ENCODE measurements at places on chromosomes 13 and 19.
A peak's percentile ranks its signal among the peaks of the same experiment; 100 is the strongest.

DNA sequence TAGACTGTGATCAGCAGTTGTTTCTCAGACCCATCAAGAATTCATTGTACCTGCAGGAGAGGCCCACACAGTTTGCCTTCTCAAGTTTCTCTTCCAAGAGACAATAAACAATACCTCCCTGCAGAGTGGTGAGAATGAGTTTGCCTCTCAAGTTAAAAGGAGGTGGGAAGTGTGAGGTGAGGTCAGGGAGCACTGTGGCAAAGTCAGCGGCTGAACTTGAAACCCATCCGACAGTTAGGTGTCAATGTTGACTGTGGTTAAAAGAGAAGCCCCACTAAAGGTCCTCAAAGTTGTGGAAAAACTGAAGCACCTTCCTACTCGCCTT lies 72.9 kb upstream of the TSC22D1 start:
- no peak for DNase-seq

DNA sequence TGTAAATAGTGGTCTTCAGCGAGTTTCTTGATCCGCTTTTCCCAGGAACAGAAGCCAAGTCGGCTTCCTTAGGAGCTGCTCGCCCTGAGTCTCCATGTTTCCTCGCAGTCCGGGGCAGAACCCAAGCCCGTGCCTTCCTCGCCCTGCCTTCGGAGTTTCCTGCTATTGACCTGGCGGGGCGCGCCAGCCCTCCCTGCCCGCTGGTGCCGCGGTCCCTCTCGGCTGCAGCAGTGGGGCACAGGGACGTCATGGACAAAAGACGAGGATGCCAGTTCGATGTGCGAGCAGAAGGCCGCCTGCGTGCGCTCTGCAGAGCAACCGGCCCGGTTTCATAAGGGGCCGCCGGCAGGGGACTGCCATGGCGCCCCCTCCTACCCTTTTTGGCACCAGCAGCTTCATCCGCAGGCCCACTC lies 156.6 kb downstream of the TM9SF2 start:
- no peak for DNase-seq

DNA sequence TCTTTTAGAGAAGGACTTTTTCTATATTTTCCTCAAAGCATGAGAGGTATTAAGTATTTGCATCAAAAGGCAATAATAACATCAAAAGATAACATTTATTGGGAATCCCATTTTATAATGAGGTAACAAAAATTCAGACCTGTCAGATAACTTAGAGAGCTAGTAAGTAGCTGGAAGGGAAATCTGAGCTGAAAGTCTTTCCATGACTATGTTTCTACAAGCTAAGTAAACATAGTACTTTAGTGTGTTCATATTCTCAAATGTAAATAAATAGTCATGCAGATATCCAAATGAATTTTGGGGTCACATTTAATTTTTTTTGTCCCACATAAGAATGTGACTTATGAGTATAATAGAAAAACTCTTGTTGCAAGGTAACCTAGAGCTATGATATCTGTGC lies 87.3 kb upstream of the FBXL3 start:
- DNase-seq, result no peak

- DNase-seq, result no peak
These were observed 14.6 kb downstream of the ZNF254 start for GRCh38 chr19:24101459-24102115.

DNA sequence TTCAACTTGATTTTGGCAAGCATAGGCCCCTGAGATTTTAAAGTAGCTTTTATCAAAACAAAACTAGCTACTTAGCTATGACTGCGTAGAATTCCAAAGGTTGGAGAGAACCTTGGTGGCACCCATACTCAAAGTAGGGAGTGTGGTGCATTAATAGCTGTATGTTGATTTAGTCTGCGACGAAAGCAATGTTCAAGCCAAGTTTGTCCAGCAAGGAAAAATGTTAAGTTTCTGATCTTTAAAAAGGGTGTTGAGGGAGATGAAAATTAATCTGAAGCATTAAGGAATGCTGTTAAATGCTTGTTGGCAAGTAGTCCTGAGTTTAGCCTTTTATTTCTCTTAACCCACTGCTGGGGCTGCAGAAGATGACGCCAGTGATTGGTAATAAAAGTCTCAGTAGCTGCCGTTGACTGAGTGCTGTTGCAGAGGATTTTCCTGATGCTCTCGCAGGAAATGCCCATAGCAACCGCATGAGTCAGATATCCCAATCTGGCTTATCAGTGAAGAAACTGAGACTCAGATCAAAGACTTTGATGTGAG lies 75.9 kb upstream of the RNF113B start:
- DNase-seq, result no peak

- no peak for DNase-seq
These were observed 9.7 kb downstream of the GPR42 start for GRCh38 chr19:35380450-35381124.

GRCh38 chr19:6947745-6948144 lies 60.4 kb downstream of the ADGRE1 start:
- no peak for DNase-seq

DNA sequence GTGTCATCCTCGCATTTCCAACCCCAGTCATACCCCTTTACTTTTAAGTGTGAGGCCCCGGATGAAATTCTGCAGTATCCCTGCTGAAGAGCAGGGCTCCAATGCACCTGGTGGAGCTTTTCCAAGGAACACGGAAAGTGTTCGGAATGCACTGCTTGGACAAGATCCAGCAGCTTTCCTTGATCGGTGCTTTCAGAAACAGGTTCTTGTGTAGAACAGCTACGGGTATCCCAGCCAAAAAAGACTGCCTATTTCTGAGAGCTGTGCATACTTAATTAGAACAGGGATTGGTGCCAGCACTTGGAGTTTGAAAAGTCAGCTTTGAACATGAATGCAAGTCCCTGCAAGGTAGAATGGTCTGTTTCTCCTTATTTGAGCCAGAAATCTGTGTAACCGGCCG lies 87.2 kb upstream of the C1QTNF9B start:
- no peak for DNase-seq

- DNase-seq, result peak; percentile 37
These were observed 76.0 kb upstream of the MEDAG start for GRCh38 chr13:30829833-30830637.

- no peak for DNase-seq
These were observed 138.8 kb upstream of the RNF113B start for GRCh38 chr13:98315902-98316301.

GRCh38 chr19:44142059-44142433 lies 692 bp downstream of the ZNF234 start:
- DNase-seq, result no peak

DNA sequence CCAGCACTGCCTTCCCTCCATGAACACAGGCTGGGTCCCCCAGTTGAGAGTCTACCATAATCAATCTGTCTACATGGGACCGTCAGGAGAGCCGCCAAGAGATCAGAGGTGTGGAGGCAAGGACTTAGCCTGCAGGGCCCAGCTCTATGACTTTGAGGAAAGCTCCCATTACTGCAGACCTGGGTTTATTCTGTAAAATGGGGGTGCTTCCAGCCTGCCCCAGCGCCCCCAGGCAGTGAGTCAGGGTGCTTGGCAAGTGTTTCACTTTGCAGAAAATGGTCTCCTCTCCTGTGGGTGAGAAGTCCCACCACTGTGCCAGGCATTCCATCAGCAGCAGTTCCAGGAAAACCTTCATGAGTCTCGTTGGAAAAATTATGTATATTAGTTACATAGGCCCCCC lies 75.5 kb upstream of the VSTM2B start:
- no peak for DNase-seq

GRCh38 chr19:29643361-29643935 lies 21.8 kb upstream of the PLEKHF1 start:
- no peak for DNase-seq

GRCh38 chr13:108326309-108326708 lies 56.8 kb downstream of the TNFSF13B start:
- no peak for DNase-seq

DNA sequence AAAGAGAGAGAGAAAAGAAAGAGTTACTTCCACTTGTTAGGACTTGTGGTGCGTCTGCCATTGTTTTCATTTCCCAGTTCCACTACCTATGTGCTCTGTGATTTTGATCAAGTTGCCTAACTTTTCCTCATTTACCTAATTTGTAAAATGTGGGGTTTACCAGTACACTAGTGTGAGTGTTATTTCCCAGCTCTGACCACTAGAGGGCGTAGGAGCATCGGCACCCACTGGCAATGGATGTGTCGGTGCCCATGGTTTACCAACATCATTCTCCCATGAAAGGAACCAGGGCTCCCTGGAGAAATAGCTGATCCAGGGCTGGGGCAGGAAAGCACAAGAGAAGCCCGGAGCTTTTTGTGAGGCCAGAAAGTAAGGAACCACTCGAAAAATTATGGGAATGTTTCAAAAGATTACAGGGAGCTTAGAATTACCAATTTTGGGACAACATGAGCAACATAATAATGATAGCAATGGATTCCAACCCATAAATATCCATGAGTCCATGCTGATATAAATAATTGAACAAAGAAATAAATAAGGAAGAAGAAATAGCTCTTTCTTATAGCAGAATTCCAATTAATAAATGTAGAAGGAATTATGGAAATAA lies 15.1 kb upstream of the CEACAM4 start:
- peak; percentile 64 for DNase-seq

DNA sequence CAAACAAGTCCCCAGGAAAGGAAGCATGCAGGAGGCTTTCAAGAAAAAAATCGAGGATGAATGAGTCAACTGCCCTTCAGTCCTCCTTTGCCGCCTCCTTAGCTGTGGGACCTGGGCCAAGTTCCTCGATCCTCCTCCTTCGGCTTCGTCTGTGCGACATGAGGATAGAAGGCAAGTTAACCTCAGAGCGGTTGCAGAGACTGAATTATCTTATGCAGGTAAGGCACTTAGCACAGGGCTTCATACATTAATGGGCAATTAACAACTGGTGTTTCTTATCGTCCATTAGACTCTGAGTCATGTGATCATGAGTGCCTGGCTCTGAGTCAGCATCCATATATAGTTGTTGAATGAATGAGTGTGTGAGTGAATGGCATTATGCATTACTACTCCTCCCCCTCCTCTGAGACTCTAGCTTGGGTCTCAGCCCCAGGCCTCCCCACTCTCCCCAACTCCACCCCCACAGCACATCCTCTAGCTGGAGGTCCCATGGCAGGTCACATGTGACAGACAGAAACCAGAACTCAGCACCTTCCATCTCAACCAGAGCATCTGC lies 1.6 kb upstream of the TTC9B start:
- no peak for DNase-seq

DNA sequence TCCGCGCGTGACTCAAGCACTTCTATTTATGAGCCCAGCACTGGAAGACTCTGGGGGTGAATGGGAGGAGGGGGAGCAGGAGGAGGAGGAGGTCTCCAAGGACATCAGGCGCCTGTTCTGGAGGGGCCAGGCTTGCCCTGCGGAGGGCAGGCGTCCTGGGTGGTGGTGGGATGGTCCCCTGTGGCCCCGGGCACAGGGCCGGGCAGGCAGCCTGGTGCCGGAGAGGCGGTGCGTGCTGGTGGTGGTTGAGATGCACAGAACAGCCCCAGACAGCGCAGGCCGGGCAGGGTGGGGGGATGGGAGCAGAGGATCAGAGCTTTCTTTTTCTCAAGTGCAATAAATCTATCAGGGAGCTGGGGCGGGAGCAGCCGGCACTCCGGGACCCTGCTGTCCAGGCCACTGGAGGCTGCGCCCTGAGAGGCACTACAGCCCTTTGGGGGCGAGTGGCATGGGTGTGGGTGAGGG lies 14.0 kb downstream of the NKPD1 start:
- DNase-seq, result no peak
